ENCODE measurements at places on chromosomes 12 and 14.

DNA sequence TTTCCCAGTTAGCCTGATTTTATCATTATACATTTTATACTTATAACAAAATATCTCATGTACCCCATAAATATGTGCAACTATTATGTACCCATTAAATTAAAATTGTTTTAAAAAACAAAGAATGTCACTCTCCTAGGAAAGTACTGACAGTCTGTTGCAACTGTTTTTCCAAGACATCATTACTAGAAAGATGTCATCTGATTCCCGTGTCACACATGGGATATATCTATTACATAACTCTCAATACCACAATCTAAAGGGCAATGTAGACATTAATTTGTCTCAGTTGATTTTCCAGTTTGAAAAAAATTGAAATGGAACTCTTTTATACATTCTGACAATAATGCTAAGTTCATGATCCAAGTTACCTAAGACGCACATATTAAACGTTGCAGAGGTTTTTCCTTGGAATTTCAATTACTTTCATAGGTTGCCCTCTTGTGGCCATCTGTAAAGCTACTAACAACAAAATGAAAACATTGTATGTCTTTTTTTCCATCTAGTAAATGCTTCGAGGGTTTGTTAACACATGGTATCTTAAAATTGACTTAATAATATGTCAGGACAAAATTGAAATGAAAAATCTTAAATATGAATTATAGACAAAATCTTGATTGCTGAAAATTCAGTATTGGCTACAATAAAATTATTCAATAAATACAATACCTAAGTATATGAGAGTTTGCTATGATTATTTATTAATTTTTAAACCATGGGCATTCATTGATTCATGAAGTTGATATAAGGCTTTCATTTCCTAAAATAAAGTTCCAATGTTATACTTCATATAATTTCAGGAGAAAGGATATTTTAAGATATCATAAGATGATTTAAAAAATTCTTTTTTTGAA lies 131.6 kb downstream of the PPFIA2 start:
- DNase-seq, result no peak

GRCh38 chr12:94679554-94680195 lies 29.3 kb upstream of the TMCC3 start:
- DNase-seq, result no peak

GRCh38 chr12:47725091-47725772 lies at the start of gene ENDOU:
Gene ENDOU, minus strand, starts transcription at chr12:47725490. Its CDS starts 77 bp downstream, at chr12:47725413.
- no peak for DNase-seq

DNA sequence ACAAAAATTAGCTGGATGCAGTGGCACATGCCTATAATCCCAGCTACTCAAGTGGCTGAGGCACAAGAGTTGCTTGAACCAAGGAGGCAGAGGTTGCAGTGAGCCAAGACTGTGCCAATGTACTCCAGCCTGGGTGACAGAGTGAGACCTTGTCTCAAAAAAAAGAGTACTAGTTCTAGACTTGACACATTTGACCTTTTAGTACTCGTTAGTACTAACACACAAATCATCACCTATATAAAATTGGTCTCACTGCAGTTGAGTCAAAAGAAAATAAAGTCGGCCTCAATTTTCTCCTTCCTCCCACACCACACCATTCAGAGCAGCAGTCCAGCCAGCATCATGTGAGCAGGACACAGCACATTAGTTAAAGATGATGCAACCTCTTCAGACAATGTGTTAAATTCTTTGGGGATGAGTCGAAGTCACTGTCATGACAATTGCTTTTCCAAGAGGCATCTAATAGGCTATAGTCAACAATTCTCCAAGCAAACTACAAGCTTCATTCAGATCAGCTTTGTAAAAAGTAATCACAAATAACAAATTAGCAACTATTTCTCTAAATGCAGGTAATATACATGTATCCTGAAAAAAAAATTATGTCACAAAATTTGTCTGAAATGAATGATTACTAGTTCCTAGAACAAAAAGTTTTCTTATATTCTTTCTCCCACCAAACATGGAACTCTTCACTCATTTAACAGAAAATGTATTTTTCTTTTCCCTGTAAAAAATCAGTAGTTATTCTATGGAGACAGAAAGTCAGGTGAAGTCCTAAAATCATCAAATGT lies 55.6 kb downstream of the CLIP1 start:
- no peak for DNase-seq

DNA sequence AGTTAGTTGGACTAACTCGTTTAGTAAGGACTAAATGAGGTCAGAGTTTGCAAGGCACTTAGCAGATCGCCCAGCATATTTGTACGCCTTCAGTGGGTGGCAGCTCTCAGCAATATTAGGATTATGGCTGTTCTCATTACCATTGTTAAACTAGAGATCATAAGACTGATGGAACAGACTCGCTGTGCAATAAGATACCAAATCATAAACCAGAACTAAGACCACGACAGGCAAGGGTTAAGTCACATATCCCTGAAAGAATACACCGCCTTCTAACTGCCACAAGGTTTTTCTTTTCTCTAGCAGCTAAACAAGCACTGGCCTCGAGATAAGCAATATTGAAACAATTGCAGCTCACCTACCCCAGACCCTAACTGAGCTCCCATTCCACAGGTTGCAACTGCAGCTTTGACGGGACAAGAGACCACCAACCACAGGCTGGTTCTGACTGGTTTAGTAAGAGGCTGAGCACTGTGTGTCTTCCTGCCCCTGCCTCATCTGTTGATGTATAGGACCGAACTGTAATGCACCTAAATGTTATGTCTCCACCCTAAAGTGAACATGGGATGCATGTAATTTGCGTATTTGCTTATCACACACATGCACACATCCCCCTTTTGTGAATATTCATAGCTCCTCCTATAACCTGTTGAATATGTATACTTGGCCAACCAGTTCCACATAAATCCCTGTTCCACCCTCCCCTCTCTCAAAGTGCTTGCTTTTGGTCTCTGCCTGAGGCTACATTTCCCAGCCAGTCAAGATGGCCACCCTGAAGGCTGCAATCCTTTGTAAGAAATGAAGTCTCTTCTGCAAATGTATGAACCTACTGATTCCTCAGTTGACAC lies 153.2 kb downstream of the CALM1 start:
- no peak for DNase-seq

DNA sequence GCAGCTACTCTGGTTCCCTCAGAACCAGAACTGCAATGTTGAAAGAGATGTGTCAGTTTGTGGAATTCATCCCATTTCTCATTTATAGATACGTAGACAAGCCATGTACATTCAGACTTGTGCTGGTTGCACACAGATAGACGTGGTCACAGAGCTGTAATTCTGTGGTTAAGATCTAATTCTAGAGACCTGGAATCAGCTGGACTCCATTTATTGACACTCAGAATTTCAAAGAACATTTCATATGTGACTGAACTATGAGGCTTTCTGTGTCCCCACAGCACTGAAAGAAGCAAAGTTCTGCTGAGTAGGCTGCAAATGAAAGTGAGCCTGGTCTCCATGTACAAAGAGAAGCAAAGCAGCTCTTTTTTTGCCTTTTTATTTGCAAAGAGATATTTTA lies 220.2 kb upstream of the NAV3 start:
- DNase-seq, result no peak

DNA sequence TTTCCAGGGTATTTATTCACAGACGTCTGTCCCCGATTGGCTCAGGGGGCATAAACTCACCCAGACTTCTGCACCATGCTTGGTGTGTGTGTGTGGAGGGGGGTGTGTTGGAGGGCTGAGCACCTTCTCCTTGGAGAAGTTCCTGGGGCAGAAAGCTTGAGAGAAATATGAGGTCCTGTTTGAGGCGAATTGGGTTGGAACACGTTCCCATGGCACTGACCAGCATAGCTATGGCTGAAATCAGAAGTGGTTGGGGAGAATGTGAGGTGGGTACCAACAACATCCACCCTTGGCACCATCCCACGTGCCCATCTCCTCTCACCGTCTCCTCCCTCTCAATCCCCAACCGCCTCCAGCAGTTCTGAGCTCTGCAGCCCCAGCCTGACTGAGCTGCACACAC lies 16.0 kb upstream of the GPATCH2L start:
- no peak for DNase-seq

GRCh38 chr12:79662046-79662811 lies 28.5 kb downstream of the PAWR start:
- no peak for DNase-seq

DNA sequence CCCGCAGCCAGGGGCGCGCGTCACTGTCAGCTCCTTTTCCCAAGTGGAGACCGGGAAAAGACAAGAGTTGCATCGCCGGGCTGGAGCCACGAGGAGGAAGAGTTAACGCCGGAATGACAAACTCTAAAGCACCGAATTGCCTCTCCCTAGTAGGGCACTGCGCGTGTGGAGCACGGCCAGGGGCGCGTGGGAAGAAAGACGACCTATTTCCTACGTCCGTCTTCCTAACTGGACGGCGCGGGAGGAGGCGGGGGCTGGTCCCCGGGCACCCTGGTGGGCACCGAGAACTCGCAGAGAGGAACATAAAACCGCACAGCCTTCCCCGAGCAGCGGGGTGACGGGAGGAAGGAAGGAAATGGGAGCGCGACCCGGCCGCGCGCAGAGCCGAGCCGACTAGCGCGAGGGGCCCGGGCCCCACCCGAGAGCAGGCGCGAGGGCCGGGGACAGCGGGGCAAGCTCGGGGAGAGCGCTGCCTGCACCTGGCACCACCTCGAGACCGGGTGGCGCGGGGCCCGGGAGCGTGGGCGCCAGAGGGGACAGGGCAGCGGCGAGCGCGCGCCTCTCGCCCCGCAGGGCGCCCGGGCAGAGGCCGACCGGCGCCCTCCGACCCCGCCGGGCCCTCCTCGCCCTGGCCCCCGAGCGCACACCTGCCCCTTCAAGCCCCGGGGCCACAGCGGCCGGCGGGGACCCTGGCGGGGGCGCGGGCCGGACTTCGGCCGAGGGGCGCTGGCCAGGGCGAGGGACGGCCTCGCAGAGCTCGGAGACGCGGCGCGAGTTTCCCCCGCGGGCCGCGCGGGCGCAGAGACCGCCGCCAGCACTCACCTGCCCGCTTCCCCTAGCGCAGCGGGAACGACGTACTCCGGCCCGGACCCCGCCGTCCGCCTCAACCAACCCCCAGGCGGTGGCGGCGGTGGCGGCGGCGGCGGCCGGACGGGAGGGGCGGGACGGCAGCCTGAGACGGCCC lies at the start of gene SETD3:
Gene SETD3 (minus strand): TSS at position 954 of the 964 bp plus-strand sequence. CDS start 15,054 bp downstream, outside the sequence.
- peak; percentile 4 for DNase-seq

- DNase-seq, result no peak
Observed at GRCh38 chr14:91693346-91693745, 38.5 kb downstream of the CATSPERB start.

- no peak for DNase-seq
Observed at GRCh38 chr12:121443911-121444841, 44.3 kb downstream of the RNF34 start.

DNA sequence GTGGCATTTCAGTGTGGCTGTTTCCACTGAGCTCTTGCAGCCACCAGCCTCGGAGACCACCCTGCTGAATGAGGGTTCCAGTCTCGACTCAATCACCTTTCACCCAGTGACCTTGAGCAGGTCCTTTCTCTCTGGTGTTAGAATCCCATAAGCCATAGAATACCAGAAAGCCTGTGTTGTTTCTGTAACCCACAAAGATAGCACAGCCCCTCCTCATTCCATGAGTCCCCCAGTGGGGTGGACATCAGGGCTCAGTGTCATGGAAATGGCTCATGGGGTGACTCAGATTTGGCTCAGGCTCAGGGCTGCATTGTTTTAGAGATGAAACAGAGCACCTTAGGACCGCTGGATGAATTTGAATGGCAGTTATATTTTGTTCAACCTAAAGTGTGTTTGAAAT lies 171.5 kb downstream of the PTPN11 start:
- DNase-seq, result no peak

- DNase-seq, result no peak
Observed at GRCh38 chr12:21818627-21819026, 44.1 kb upstream of the KCNJ8 start.

DNA sequence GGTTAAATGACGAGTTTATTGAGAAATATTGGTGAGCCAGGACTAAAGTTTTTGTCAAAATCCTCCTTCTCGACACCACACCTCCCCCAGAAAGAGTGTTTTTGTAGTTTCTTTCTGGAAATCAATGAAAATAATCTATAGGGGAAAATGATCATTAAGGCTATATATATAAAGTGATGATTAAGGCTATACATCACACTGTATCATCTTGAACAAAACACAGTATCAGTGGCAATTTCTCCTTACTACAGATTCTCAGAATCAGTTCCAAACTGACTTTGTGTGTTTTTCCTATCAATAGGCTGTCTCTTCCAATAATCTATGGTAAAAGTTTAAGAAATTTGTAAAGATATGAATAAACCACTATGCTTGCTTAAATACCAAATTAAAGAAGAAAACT lies 81.7 kb downstream of the IFNG-AS1 start:
- no peak for DNase-seq

- DNase-seq, result no peak
Observed at GRCh38 chr14:98069712-98070171, 1202.3 kb downstream of the BCL11B start.

- no peak for DNase-seq
Observed at GRCh38 chr14:40983604-40984003, 623.1 kb upstream of the LRFN5 start.

DNA sequence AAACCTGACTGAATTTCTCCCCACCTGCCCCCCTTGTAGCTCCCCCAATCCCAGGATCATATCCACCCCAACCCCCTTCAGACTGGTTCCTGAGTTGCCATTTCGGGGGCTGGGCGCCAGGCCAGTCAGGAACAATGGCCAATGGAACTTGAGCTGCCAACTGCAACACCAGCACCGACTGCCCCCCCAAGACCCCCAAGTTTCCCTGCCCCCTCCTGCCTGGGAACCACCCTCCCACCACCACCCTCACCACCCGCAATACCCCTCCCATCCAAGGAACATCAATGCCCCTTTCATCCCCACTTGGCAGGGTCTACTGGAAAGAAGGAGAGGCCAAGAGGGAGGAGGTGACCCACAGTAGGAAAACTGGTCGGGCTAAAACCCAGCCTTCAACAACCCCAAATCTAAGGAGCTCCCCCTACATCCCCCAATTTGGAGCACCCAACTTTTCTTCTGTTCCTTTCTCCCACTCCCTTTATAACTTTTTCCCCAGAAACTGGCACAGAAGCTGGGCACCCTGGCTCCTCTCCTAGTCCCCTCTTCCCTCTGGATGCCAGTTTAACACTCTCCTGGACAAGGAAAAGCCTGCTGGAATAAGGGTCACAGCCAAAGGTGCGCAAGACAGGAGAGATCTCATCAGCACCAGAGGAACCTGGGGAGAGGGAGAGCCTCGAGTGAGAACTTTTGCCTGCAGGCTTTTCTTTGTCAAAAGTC lies 1.6 kb upstream of the NDRG2 start:
- no peak for DNase-seq

DNA sequence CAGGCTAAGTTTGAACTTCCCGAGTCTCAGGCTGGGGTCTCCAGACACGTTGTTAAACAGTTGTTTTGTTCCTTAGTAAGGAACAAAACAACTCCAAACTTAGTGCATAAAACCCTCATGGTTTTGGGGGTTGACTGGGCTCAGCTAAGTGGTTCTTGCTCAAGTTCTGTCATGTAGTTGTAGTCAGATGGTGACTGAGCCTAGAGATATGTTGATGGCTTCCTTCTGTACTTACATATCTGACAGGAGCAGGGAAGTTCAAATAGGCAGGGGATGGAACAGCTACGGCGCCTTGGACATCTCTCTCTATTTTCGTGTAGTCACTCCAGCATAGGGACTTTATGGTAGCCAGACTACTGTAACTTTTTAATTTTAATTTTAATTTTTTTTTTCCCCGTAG lies 45.7 kb downstream of the SPATS2 start:
- DNase-seq, result no peak

- DNase-seq, result no peak
Observed at GRCh38 chr12:57541001-57541400, 6.0 kb downstream of the DCTN2 start.
